Stimulated activated CD4-positive, alpha-beta T cell treated with anti-CD3 and anti-CD28 coated beads, Interleukin-4, amount 100 ng/mL, for 4 hours (primary cell): ENCODE measurements at places on chromosomes 3 and 15.

GRCh38 chr3:16797831-16798230 lies 86.9 kb upstream of the PLCL2 start:
- DNase-seq = no peak

DNA sequence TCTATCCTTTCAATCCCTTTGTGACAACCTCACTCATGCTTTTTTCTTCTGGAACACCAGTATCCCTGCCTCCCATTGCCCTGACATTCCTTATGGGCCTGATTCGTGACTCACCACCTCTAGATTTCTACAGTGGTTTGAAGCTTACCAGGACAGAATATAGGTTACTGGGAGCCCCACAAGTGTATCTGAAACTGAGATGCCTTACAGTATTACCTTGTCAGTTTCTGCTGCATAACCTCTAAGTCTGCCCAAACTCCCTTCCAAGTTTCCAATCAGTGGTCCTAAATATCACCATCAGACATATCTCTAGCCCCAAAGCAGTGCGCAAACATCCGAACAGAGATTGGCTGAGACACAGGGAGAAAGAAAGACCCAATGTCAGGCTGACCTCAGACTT lies 5.6 kb downstream of the CPB1 start:
- no peak for DNase-seq

DNA sequence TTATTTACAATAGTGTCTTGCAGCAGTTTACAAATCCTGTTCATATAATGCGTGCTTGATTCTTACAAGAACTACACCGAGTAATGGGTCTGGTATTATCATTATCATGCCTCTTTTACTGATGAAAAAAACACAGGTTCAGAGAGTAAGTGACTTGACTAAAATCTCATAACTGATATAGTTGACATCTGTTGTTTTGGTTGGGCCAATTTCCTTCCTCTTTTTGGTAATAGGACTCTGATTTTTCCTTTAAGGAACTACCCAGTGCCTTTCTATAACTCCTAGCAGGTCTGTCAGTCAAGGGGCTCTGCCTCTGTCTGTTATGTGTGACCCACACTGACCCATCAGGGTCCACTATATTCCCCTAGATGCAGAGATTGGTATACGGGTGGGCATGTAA lies 14.6 kb upstream of the BLOC1S6 start:
- DNase-seq = no peak

- DNase-seq = no peak
Observed at GRCh38 chr3:179829401-179829800, 176.6 kb downstream of the USP13 start.

DNA sequence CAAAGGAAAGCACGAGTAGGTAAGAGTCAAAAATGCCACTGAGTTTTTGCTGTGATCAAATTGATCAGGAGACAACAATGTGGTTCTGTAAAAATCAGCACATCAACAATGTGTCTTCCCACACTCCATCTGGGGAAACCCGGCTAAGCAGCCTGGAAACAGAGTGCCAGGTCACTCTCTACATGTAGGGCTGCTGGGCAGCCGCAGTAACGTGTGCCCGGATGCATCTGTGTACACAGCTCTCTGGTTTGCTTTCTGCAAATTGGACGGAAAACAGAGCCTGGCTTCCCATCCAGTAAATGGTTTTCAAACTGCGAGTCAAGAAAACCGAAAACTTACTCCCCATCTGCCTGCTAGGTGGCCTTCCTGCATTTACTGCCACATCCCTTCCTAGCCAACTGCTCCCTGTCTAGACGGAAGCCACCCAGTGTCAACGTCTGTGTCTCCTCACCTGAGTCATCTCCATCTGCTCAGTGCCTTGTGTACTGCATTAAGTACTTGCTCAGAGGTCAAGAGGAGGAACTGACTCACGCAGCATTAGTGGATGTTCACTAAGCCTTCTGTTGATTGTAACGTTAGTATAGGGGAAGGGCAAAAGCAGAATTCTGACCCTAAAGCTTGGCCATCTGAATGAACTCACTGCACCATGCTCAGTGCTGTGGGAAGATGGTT lies 124.1 kb downstream of the TJP1 start:
- DNase-seq = no peak

DNA sequence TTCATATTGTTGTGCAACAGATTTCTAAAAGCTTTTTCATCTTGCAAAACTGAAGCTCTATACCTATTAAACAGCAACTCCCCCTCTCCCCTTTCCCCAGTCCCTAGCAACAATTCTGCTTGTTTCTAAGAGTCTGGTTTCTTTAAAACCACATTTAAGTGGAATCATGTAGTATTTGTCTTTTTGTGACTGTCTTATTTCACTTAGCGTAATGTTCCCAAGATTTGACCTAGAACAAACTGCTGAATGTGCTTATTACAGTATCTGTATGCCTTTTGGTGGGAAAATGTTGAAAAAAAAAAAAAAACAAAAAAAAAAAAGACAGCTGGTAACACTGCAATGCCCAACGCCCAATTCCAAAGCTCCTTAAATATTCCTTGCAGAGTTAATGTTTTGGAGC lies 19.5 kb upstream of the SPESP1 start:
- no peak for DNase-seq

DNA sequence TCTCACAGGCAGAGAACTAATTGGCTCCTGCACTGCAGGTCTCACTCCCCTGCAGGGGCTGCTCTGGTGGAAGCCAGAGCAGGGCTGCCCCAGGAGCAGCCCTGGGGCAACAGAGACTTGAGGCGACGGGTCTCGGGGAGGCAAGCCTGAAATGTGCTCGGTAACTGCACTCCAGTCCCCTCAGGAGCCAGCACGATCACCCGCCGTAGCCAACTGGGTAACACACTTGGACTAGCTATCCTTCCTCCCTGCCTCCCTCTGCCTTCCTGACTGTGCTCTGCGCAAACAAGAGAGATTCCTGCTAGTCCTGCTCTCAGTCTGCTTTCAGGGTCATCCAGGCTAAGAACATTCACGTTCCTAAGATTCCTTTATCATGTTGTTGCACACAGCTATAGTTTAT lies 140.7 kb upstream of the NSMCE3 start:
- no peak for DNase-seq

DNA sequence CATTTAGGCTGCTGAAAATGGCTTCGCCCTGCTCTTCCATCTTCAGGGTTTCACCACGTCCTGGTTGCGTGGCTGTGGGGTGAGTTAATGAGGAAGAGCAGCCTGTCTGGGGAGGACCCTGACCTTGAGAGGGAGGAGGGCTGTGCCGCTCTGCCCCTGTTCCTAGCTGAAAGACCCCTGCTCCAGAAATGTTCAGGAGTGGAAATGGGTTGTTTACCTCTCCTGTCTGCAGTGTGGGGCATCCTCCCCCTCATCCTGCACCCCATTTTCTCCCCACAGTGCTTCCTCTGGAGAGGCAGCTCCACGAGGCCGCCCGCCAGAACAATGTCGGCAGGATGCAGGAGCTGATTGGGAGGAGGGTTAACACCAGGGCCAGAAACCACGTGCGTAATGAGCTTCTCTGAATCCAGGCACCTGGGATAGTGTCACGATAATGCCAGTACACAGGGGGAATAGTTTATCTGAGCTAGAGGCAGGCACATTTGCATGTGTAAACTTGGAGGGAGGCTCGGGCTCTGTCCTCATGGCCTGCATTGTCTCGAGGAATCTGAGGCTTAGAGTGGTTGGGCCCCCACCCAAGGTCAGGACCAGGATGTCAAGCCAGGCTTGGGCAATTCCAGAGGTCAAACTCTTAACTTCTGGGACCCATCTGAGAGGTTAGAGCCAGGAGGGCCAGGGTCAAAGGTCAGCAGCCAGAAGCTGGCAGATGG lies 4.0 kb downstream of the ANKDD1A start:
- no peak for DNase-seq

GRCh38 chr3:178244733-178245709 lies 291.2 kb upstream of the KCNMB2 start:
- DNase-seq = no peak

DNA sequence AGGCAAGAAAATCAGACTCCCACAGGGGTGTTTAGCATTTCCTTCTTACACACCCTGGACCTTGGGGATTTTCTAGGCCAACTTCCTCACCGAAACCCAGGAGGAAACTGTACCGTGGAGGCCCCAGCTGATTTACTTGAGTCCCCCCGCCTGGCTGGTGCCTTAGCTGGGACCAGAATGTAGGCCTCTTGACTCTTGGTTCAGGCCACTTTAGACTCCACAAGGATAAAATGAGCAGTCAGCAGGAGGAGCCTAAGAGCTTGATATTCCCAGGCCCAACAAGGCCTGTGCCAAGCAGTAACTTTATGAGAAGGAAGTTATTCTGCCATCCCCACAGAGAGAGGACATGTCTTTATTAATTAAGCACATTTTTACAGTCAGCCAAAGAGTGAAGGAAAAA lies 4.6 kb upstream of the APBA2 start:
- no peak for DNase-seq

DNA sequence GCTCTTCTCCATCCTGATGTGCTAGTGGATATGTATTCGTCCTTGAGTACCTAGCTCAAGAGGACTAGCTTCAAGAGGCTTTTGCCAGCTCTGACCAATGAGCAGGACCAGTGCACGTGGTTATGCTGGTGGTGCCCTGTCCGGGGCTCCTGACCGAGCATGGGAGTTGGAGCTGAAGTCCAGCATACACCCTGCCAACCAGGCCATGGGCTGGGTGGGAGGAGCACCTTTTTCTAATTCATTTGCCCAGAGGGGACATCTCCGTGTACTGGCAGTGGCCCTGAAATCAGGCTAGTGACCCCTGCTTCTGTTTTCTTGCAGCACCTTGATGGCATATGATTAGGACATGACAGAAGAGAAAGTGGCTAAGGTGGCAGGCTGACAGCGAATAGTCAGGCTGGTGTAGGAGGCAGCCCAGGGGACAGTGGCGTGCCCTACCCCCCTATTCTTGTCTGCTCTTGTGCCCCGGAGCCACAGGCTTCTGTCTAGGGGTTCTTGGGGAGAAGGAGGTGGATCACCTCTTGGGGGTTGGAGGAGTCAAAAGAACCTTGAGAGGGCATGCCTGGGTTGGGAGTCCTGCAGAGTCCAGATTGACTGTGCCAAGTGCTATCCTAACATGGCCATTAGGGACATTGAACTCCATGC lies 16.5 kb downstream of the PODXL2 start:
- no peak for DNase-seq

DNA sequence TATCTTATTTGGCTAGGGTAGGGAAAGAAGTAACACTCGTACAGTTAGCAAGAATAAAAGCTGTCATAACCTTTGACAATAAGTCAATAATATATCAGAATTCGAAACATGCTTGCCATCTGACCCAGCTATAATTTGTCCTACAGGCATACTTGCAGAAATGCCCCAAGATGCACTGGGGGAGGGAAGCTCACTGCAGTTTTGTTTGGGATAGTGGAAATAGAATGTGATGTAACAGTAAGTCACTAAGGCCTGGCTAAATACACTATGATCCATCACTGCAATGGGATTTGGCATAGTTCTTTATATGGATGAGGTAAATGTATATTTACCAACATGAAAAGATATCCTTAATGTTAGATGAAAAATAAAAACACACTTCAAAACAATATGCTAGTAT lies 25.5 kb upstream of the TMOD3 start:
- no peak for DNase-seq

- no peak for DNase-seq
Observed at GRCh38 chr3:47612178-47612577, 33.5 kb upstream of the CSPG5 start.

- DNase-seq = no peak
Observed at GRCh38 chr3:174441588-174442301, 417.4 kb upstream of the NAALADL2 start.

DNA sequence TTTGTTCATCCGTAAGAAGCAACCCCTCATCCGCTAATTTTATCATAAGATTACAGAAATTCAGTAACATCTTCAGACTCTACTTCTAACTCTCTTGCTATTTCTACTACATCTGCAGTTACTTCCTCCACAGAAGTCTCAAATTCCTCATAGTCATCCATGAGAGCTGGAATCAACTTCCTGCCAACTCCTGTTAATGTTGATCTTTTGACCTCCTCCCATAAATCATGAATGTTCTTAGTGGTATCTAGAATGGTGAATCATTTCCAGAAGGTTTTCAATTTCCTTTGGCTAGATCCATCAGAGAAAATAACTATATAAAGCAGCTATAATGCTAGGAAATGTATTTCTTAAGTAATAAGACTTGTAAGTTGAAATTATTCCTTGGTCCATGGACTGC lies 115.1 kb downstream of the TAFA4 start:
- DNase-seq = no peak

- no peak for DNase-seq
Observed at GRCh38 chr3:103181160-103181559, 746.3 kb downstream of the ZPLD1 start.

GRCh38 chr3:129794311-129795185 lies 99.0 kb downstream of the TMCC1 start:
- no peak for DNase-seq

GRCh38 chr3:104388619-104389018 lies 978.1 kb upstream of the ALCAM start:
- DNase-seq = no peak

GRCh38 chr3:99579246-99579645 lies 59.1 kb upstream of the COL8A1 start:
- no peak for DNase-seq

DNA sequence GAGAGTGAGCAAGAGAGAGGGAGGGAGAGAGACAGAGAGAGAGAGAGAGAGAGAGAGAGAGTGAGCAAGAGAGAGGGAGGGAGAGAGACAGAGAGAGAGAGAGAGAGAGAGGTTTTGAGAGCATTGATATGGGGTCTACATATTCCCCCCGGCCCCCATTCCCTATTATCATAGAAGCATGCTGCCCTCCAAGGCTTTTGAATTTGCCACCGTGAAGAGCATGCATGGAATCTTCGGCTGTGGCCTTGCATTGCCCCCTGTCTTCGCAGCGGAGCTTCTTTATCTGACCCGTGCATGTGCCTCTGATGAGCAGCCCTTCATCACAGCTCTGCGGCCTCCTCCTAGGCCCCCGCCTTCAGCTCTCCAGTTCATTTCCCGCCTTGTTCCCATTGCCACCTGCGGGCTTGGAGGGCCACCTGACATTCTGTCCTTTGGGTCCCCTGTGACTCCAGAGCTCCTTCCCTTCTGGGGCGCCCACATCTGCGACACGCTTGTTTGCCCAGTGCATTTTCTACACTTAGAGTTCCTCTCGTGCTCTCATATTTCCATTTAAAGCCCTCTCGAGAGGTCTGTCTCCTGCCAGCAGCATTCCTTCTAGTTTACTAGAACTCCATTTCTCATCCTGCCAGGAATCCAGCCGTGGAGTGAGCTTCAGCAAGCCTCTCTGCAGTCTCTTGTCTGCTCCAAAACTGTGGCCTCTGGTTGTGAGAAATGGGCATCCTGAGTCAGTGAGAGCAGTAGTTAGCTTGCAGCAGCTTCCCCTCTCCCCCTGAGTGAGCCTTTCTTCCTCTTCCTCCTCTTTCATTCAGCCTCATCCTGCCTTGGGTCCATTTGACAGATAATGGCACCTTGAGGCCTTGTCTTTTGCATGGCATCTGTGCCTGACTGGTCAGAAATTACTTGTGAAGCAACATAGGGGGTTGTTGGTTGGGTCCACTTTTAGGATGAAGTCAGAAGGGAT lies 25.3 kb downstream of the LPP start:
- no peak for DNase-seq

DNA sequence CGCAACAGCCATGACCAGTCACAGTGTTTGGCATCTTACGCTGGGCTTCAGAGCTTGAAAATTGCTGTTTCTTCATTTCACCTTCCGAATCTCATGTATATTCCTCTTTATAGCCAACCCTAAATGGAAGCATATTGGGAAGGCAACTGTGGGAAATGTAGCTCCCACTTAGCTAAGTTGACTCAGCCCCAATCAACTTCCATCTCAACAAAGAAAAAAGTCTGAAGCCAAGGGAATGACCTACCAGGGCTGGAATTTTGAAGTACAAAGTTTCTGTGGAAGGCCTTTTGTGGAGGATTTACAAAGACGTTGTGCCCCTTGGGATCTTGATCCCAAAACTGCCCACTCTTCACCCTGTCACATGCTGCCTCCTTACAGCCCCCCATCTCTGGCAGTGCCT lies 85.2 kb upstream of the OXTR start:
- DNase-seq = no peak

GRCh38 chr15:69666441-69666882 lies 213.8 kb downstream of the RPLP1 start:
- DNase-seq = peak; percentile 21
